SJSA1 (cell line): ENCODE measurements at places on chromosomes 4 and X. TPM values are rescaled to one million over a fixed set of nuclear protein-coding genes. Genes with fewer than 3 reads are reported as not detected.

DNA sequence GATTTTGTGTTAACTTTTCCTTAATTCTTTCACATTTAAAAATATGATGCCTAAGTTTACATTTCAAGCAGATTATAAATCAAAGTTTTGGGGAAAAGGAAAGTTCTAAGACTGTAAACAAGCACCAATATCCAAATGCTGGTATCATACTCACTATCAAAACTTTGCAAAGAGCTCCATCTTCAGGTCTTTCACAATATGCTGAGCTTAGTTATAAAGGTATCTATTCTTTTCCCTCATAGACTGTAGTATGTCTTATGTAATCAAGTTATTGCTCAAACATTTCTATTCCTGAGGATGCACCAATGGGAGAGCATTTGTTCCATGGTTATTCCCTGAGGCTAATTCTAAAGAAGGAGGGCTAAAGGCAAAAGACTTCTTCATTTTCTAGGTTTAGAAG is 207.9 kb upstream of the FAM241A start:
- no peak for DNase-seq

- no peak for DNase-seq
Observed at GRCh38 chr4:39893693-39894072, 84.0 kb downstream of the PDS5A start.

DNA sequence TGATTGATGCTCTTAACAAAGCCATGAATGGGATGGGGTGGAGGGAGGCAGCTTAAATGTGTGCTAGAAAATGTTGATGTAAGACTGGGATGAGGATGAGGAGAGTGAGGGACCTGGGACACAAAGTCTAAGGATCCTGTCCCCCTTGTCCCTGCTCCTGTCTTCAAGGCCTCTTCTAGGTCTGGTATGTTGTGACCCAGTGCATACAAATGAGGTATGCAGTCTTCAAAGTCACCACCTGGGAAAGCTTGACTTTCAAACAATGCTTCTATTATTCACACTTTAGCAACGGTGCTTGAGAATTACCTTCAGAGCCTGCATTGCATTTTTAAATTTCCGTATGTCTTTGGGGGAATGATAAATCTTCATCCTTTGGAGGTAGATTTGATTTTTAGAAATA is 88.4 kb upstream of the SLC34A2 start:
- no peak for DNase-seq

- peak; percentile 48 for DNase-seq
Observed at GRCh38 chrX:136028383-136028984, 43.2 kb downstream of the SLC9A6 start.

DNA sequence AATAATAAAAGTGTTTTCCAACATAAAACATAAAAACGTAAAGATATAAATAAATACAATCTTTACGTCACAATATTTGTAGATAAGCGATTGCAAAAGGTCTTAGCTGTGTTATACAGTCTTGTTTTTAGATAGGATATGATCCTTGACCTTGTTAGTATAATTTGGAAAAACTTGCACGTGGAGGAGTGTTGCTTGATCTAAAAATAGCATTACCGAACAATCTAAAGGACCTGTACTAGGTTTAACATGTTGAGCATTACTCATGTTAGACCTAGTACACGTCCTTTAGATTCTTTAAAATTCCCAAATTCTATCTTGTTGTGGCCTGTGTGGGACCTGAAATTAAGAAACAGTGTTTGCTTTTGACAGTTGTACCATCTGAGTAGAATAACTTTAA is 1.6 kb downstream of the METAP1 start:
- DNase-seq: no peak

DNA sequence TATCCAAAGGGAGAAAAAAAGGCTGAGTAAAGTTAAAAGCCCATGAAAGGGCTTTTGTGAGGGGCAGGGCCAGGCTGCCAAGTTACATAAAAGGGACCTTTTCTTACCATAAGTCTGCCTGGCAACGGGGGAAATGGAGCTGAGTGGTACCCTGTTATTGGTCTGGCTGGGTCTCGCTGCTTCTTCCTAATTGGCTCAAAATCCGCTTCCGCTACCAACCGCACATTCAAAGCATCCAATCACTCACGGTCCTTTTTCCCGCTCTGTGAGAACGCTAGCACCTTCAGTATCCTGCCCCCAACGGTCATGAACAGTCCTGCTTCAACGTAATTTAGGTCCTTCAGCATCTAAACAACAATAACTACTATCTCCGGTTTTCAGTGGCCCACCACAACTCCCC is 611 bp downstream of the TEX11 start:
- DNase-seq: no peak

DNA sequence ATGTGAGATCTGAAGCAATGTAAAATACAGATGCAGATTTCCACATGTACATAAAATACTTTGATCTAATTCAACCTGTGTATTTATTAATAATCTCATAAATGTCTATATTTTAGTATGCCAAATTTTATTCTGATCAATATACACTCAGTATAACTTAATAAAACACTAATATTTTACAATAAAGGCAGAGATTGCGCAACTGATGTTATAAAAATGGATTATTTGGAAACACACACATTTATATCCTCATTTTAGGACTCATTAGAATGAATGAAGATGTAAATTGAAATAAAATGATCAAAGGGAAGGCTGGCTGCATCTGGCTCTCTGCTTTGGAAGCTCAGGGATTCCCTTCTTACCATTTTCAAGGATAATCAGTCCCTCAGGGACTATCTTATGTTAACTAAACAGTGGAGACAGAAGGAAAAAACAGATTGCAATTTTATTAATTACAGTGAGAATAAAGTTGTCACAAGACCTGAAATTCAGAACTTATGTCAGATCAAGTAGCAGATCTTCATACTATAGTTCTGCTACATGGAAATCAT is 900.9 kb upstream of the EPHA5 start:
- no peak for DNase-seq

DNA sequence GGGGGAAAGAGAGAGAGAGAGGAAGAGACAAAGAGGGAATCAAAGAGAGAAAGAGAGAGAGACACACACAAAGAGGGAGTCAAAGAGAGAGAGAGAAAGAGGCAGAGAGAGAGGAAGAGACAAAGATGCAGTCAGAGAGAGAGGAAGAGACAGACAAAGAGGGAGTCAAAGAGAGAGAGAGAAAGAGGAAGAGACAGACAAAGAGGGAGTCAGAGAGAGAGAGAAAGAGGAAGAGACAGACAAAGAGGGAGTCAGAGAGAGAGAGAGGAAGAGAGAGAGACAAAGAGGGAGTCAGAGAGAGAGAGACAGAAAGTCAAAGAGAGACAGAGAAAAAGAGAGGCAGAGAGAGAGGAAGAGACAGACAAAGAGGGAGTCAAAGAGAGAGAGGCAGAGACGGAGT is 45.5 kb downstream of the MAGEA9 start:
- no peak for DNase-seq

DNA sequence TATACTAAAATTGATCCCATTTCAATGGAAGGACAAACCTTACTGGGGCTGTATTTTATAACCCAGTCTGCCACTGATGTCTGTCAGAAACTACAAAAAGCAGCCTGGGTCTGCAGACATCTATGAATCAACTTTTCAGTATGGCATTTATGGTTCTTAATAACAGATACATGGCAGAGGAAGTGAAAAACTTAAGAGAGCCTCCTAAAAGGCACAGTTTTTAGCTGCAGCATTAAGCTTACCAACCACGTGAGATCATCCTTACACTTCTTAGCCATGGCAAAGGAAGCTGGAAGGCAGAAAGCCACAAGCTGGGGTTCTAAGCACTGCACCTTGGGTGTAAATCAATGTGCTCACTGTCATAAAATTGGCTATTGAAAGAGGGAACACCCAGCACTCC is 16.6 kb upstream of the UGT2B17 start:
- no peak for DNase-seq

DNA sequence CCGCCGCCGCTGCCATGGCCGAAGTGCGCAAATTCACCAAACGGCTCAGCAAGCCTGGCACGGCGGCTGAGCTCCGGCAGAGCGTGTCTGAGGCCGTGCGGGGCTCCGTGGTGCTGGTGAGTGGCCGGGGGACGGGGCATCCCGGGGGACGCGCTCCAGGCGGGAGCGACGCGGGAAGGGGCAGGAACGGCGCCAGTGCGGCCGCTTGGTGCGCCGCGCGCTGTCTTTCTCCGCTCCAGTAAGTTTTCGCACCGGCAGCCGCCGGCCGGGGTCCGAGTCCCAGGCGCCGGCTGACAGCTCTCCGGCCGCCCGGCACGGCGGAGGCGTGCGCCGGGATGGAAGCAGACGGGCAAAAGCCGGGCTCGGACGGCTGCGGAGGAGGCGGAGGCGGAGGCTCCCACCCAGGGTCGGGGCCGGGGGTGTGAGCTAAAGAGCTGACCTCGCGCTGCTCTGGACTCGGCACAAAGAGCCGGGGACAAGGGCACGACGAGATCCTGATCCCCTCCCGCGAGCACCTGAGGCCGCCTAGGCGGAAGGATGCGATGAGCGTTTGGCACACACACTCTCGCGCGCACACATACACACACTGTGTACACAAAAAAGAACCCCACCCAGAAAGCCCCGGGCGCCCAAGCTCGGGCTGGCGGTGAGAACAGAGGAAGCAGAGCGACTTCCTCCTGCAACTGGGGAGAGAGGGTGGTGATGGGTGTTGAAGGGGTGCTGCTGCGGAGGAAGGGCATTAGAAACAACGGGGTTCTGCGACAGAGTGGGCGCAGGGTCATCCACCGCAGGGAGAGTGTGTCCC is 545 bp downstream of the DOCK11 start:
- peak; percentile 46 for DNase-seq

FRAS1 gene
- total RNA-seq: 0.19 and 0.21 TPM in 2 replicates

XIAP gene
- total RNA-seq: 42.9 and 71.0 TPM in 2 replicates

KLHL13 gene
- 9.4 and 20.1 TPM in 2 replicates for total RNA-seq

TBX22 gene
- total RNA-seq: not detected in 2 replicates

ADH1A gene
- not detected in 2 replicates for total RNA-seq

PABPC1L2B gene
- total RNA-seq: not detected in 2 replicates
